ENCODE measurements at places on chromosomes 12 and 14.

DNA sequence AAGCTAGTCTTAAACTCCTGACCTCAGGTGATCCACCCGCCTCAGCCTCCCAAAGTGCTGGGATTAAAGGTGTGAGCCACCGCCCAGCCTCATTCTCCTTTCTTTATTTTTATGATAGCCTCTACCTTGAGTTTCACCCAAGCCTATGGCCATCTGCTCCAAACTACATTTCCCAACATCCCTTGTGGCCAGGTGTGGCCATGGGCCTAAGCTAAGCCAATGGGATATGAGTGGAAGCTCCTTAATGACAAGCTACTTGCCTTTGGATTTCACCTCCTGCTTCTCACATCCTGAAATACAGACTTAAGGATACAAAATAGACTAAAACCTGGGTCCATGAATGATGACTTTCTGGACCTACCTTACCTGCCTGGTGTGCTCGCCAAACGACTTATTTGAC, 46.2 kb downstream of the DPF3 start:
- DNase-seq = no peak

DNA sequence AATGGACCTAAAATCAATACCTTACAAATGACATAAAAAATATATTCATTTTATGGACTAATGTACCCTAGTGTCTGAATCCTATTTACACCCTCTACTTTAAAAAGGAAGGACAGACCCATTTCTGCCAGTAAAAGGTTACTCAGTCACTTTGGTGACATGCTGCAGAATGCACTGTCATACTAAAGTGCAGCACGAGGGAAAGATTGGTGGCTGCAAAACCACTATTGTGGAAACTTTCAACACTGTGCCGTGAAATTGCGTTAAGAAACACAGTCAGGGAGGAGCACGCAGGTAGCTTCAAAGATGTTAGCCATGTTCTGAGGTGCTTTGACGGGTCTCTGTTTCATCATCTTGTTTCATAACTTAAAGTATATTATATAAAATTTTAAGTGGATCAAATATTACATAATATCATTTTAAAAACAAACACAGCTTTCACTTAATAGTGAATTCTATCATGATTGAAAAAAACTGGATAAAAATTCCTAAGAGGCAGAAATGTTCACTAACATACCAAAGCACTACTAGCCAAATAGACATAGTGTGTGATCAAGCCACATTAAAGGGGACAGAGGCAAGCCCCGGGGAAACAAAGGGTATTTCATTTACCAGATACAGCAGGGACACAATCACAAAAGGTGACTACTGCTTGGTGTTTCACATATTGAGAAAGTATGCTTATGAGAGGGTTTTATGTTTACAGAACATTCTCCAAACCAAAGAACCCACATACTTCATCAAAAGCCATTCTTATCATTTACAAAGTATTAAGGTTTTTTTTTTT, 330.8 kb upstream of the SOX5 start:
- no peak for DNase-seq

DNA sequence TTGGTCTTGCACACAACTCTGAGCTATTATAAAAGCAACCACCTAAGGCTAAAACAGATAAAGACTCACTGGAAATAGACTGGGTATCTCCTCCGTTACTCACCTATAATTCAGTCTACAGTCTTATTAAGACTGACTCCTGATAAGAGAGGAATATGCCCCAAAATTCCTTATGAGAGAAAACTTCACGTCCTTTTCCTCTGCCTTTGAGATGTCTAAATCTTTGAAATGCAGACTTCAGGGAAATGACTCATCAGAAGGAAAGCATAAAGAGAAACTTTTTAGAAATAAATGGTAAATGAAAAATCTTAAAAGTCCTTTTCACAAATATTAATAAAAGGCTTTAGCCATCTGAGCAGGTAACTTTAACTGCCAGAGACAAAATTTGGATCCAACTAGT, 187.5 kb upstream of the RTL1 start:
- no peak for DNase-seq

- DNase-seq = no peak
Observed at GRCh38 chr14:99780690-99781089, 12.5 kb upstream of the EML1 start.

DNA sequence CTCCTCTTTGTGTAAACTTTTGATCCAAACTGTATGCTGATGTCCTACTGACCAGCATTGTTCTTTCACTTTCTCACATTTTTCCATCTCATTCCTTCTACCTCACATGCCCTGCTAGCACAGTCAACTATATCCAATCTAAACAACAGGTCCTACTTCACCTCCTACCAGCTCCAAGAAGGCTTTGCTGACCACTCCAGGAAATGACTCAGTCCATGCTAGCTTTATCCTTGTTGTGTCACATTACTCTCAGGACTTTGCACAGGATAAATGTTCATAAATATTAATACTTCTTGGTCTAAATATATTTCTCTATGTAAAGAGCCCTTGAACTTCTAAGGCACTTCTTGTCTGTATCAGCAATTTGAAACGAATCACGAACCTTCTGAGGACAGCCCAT, 64.9 kb upstream of the PCED1B start:
- DNase-seq = no peak

GRCh38 chr14:31677630-31678029, 116.4 kb downstream of the NUBPL start:
- DNase-seq = peak; percentile 73

GRCh38 chr14:25215607-25216006, 165.7 kb upstream of the STXBP6 start:
- no peak for DNase-seq

- peak; percentile 8 for DNase-seq
Observed at GRCh38 chr12:94571556-94571955, 78.8 kb downstream of the TMCC3 start.

- no peak for DNase-seq
Observed at GRCh38 chr12:14981049-14981448, 8.2 kb downstream of the PDE6H start.

- DNase-seq = peak; percentile 46
Observed at GRCh38 chr12:105382771-105383622, 52.5 kb downstream of the C12orf75 start.

- no peak for DNase-seq
Observed at GRCh38 chr12:15644700-15645099, 144.5 kb downstream of the EPS8 start.

DNA sequence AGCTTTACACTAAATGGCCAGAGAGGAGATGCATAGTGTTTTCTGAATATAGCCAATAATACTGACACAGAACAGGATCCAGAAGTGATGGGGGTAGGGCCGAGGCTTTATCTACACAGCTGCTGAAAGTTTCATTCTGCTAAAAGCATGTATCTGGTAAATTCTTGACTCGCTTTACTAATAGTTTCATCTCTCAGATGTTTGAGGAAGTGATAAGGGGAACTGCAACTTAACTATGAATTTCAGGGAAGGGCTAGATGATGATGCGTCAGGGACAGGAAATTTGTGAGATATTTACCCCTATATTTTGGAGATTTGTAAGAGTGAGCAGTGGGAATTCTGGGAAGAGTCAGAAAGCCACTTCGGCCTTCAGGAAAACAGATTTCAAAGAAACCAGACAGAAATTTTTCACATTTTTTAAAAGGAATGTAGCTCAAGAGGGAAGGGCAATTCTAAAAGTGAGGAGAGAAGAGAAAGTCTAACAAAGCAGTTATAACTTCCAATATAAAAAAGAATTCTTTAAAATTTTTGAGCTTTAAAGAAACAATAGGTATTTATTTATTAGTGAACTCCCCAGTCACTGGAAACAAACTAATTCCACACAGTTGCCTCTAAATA, 243.1 kb downstream of the BCAT1 start:
- no peak for DNase-seq

DNA sequence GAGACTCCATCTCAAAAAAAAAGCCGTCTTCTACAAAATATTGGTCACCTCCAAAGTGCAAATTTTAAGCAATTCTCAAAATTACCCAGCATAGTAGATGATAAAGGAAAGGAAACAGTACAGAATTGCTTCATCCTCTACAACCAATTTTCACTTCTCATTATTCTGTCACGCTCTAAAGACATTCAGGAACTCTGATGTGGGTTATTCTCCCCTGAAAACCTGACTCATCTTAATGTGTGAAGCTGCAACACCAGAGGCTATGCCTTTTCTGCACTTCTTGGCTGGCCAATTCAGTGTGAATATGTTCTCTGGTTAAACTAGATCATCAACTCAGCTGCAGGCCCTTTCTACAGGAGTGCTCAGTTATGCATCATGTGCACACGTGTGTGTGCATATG, 11.0 kb downstream of the PTGER2 start:
- DNase-seq = no peak

- DNase-seq = no peak
Observed at GRCh38 chr14:94617366-94617941, 5.3 kb downstream of the SERPINA3 start.

DNA sequence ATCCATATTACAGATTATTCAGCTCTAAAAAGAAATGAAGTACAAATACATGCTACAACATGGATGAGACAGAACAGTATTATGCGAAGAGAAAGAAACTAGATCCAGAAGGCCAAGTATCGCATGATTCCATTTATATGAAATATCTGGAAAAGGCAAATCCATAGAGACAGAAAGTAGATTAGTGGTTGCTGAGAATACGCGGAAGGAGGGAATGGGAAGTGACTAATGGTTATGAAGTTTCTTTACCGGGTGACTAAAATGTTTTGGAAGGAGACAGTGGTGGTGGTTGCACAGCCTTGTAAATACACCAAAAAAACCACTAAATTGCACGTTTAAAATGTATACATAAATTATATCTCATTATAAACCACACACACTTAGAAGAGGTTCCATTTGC, 12.5 kb downstream of the PRDM4 start:
- DNase-seq = no peak

- DNase-seq = no peak
Observed at GRCh38 chr14:89325299-89325883, 91.6 kb downstream of the FOXN3 start.

DNA sequence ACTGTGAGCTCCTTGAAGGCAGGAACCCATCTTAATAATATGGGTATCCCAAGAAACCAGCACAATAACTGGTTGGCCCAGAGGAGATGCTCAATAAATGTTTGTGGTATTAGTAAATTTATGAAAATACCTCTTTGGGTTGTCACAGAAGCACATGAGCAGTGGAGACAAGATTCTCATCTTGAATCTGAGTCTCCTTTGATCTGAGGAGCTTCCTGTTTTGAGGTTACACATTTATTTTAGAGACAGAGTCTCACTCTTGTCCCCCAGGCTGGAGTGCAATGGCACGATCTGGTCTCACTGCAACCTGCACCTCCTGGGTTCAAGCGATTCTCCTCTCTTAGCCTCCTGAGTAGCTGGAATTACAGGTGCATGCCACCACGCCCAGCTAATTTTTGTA, 247.4 kb downstream of the NRXN3 start:
- DNase-seq = no peak

DNA sequence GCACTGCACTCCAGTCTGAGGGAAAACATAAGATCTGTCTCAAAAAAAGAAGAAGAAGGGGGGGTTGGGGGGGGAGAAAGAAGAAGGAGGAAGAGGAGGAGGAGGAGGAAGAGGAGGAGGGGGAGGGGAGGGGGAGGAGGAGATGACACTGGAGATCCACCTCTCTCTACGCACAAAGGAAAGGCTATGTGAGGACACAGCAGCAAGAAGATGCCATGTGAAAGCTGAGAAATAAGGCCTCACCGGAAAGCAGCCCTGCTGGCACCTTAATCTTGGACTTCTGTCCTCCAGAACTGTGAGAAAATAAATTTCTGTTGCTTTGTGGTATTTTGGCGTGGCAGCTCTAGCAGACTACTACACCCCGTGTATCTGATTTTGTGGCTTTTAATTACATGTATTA, 477.9 kb downstream of the MED13L start:
- no peak for DNase-seq

GRCh38 chr12:50625029-50625925, 120.5 kb downstream of the DIP2B start:
- DNase-seq = no peak

GRCh38 chr14:61297581-61297980, 16.4 kb upstream of the TMEM30B start:
- DNase-seq = no peak

GRCh38 chr14:21169573-21169972, 13.7 kb upstream of the OR5AU1 start:
- DNase-seq = no peak

DNA sequence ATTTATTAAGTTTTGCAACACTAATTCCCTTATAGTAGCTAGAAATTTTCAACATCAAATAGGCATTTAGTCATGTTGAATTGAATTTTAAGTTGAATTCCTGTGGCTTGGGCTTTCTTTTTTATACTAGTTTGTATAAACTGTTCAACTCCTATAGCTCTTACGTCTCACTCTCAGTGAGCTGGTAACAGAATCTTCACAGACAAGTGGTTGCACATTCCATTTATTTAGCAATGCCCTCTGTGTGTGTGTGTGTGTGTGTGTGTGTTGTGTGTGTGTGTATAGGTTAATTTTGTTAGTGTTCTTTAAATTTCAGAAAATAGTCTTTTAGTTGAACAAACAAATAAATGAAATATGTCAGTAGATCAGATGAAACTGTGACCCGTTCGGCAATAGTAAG, 425.0 kb downstream of the NPAS3 start:
- no peak for DNase-seq

DNA sequence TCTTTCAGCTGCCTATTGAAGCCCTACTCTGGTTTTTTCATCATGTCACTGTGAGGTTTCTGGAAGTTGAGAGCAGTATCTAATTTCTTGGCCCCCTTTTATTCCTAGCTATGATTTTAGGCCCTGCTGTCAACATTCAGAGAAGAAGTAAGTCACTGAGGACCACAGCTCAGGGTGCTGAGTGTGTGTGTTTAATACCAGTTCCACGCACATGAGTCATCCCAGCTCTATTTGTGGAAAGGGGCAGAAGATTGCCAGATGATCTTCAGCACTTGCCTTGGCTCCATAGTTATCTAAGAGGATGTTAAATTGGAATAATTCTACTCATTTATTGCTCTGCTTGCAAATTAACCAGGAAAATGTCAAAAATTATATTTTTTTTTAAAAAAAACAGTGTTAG, 65.5 kb upstream of the SLC38A4 start:
- DNase-seq = no peak

- DNase-seq = no peak
Observed at GRCh38 chr12:1529228-1529861, 65.0 kb downstream of the FBXL14 start.

- no peak for DNase-seq
Observed at GRCh38 chr14:89266754-89267153, 150.3 kb downstream of the FOXN3 start.

- DNase-seq = peak; percentile 91
Observed at GRCh38 chr12:6266541-6266966, 43.9 kb upstream of the PLEKHG6 start.

GRCh38 chr12:58452546-58452945, 467.8 kb downstream of the LRIG3 start:
- no peak for DNase-seq

- no peak for DNase-seq
Observed at GRCh38 chr12:44428825-44429224, 447.3 kb downstream of the NELL2 start.

GRCh38 chr14:61451891-61452400, 130.6 kb downstream of the PRKCH start:
- DNase-seq = no peak

GRCh38 chr14:56810836-56811592, 735 bp upstream of the OTX2 start:
- DNase-seq = no peak

- DNase-seq = no peak
Observed at GRCh38 chr12:90287585-90287984, 578.9 kb upstream of the ATP2B1 start.

Data from NCI-H146 (cell line).